ENCODE measurements at places on chromosomes 1 and 21.

- no peak for DNase-seq
These were observed 35.5 kb downstream of the SRSF11 start for GRCh38 chr1:70256664-70257063.

GRCh38 chr1:74478979-74479378, 33.4 kb downstream of the LRRC53 start:
- no peak for DNase-seq

DNA sequence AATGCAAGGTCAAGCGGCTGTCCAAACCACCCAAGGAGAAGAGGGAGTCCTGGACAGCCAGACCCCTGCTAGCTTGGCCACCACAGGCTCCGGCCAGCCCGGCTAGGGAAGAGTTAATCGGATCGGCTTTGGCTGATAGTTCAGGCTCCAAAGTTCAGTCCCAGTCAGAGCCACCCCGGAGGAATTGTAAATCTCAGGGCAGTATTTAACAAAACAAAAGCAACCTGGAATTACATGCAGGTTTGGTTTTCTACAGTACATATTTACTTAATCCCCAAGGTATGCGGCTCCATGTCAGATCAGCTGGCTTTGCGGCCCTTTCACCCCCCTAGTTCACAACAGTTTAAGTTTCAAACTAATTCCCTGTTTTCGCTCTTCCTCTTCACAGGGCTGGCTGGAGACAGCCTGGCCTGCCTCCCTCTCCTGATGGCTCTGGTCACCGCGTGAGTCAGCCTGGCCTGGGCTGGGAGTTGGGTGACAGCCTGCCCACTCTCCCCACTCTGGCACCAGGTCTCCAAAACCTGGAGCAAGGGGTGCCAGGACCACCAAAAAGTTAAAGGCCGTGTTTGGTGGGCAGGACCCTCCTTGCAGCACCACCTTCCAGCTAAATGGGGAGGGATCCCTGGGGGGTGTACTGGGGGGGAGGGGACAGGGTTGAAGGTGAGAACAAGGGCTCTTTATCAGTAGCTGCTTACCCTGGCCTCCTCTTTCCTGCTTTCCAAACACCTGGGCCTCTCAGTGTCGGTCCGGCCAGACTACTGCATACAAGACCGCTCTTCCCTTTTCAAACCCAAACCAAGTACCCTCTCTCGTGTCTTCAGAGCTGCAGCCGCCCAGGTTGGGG, 1.9 kb downstream of the DHRS3 start:
- no peak for DNase-seq

GRCh38 chr1:35807614-35808449, at the start of gene AGO4:
AGO4 (plus strand) TSS chr1:35808016; CDS start chr1:35808417, 401 bp downstream.
- peak; percentile 26 for DNase-seq

DNA sequence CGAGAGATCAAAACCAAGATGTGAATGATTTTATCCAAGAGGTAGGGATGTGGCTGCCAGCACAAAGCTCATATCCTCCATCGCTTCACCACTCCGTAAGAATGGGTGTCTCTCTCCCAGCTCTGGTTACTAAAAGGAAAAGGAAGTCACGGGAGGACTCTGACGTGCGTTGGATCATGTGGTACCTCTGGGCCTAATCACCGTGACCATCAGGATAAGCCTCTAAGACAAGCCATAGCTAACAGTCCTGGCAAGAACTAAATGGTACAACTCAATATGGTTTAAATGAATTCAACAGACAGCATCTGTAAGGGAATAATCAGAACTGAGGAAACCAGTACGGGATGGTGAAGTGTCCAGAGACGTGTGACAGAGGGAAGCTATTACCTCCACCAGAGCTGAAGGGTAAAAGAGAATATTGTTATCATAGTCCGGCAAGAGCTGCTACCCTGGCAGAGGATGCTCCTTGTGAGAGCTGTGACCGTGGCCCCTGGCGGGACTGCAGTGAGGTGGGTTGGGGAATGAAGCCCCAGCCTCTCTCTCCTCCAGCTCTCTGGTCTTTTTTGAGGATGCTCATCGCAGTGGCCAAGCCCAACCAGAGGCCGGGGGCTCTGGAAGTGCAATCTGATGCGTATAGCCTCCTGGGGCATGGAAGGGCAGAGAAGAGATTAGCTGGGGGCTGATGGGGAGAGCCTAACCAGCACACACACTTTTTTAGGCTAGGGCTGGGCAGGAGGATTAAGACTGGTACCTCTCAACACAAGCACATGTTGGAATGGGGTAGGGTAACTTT, 54.2 kb downstream of the KIAA1614 start:
- no peak for DNase-seq

DNA sequence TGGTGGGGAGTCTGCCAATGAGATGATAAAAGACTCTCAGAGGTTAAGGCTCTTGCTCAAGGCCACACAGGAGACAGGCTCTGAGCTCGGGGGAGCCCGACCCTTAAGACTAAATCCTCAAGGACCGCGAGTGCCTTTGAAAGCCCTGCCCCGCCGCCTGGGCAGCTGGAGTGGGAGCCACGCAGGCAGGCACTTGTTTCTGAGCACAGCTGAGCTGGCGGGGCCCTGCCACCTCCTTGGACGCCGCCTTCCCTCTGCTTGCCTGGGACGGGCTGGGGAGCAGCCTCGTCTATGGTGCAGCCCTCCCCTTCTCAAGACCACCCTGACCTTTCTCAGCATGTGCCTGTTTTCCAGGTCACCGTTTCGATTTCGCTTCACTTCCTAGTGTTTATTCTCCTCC, 169.3 kb downstream of the CAMTA1 start:
- no peak for DNase-seq

GRCh38 chr1:30321246-30321910, 402.0 kb downstream of the MATN1 start:
- no peak for DNase-seq

DNA sequence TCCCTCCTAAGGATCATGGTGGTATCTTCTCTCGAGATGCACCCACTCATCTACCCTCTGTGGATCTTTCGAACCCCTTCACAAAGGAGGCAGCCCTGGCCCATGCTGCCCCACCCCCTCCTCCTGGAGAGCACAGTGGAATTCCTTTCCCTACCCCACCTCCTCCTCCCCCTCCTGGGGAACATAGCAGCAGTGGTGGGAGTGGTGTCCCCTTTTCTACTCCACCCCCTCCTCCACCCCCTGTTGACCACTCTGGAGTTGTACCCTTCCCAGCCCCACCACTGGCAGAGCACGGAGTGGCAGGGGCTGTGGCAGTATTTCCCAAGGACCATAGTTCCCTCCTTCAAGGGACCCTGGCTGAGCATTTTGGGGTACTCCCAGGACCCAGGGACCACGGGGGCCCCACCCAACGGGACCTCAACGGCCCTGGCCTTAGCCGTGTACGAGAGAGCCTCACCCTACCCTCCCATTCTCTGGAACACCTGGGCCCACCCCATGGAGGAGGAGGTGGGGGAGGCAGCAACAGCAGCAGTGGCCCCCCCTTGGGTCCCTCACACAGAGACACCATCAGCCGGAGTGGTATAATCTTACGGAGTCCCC, 14.5 kb upstream of the TARS2 start:
- no peak for DNase-seq

DNA sequence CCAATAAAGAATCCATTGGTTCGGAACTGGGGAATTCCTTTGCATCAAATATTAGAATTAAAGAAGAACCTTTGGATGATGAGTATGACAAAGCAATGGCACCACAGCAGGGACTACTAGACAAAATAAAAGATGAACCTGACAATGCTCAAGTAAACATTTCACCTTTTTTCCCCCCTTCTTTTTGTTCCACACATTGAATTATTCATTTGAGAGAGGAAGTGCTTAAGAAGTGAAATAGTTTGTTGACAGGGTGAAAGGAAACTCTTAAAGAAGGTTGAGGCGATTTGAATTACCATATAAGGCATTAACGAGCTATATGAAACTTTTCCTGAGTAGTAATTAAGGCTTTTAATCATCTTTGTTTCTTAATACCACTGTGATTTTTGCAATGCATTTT, 93.1 kb downstream of the ZMYM4 start:
- DNase-seq = no peak
